H1 (cell line): ENCODE measurements at places on chromosomes 16 and 17. TPM values are rescaled to one million over a fixed set of nuclear protein-coding genes. Genes with fewer than 3 reads are reported as not detected.

- no peaks in the 10 kb centered on the region for H3K27me3 ChIP-seq
- H3K36me3 ChIP-seq, result peaks cover 2% of the 10 kb centered on the region; the same call in 1 of the 2 replicates
- DNase-seq, result no peak
- no peaks in the 10 kb centered on the region for H3K4me1 ChIP-seq
- H3K27ac ChIP-seq, result no peak overlapping the region
- no peak overlapping the region for H3K4me3 ChIP-seq
Observed at GRCh38 chr17:4220655-4221054, 43.1 kb downstream of the ANKFY1 start.

GRCh38 chr16:66705790-66706505 lies 9.4 kb upstream of the CMTM4 start:
- H3K4me3 ChIP-seq, result no peak overlapping the region
- no peak for DNase-seq
- H3K27me3 ChIP-seq, result no peaks in the 10 kb centered on the region
- peaks cover 4% of the 10 kb centered on the region; the same call in 1 of the 2 replicates for H3K4me1 ChIP-seq

GRCh38 chr17:45115871-45116270 lies 16.4 kb downstream of the PLCD3 start:
- no peak overlapping the region for H3K27ac ChIP-seq
- DNase-seq, result no peak
- H3K27me3 ChIP-seq, result no peaks in the 10 kb centered on the region
- H3K36me3 ChIP-seq, result no peaks in the 10 kb centered on the region
- no peak overlapping the region for H3K4me3 ChIP-seq
- peaks cover 9% of the 10 kb centered on the region; the same call in 1 of the 2 replicates for H3K4me1 ChIP-seq

GRCh38 chr17:16995930-16996329 lies 24.0 kb upstream of the TNFRSF13B start:
- H3K27me3 ChIP-seq, result no peaks in the 10 kb centered on the region
- no peak for DNase-seq
- no peaks in the 10 kb centered on the region for H3K36me3 ChIP-seq
- H3K4me1 ChIP-seq, result no peaks in the 10 kb centered on the region
- H3K27ac ChIP-seq, result no peak overlapping the region

- H3K4me3 ChIP-seq, result peak overlapping the region; percentile 59
- H3K27me3 ChIP-seq, result peaks cover 3% of the 10 kb centered on the region; the same call in 1 of the 2 replicates
- H3K36me3 ChIP-seq, result peaks cover 5% of the 10 kb centered on the region
- no peak for DNase-seq
Observed at GRCh38 chr16:379961-380761, 1.6 kb downstream of the PGAP6 start.

DNA sequence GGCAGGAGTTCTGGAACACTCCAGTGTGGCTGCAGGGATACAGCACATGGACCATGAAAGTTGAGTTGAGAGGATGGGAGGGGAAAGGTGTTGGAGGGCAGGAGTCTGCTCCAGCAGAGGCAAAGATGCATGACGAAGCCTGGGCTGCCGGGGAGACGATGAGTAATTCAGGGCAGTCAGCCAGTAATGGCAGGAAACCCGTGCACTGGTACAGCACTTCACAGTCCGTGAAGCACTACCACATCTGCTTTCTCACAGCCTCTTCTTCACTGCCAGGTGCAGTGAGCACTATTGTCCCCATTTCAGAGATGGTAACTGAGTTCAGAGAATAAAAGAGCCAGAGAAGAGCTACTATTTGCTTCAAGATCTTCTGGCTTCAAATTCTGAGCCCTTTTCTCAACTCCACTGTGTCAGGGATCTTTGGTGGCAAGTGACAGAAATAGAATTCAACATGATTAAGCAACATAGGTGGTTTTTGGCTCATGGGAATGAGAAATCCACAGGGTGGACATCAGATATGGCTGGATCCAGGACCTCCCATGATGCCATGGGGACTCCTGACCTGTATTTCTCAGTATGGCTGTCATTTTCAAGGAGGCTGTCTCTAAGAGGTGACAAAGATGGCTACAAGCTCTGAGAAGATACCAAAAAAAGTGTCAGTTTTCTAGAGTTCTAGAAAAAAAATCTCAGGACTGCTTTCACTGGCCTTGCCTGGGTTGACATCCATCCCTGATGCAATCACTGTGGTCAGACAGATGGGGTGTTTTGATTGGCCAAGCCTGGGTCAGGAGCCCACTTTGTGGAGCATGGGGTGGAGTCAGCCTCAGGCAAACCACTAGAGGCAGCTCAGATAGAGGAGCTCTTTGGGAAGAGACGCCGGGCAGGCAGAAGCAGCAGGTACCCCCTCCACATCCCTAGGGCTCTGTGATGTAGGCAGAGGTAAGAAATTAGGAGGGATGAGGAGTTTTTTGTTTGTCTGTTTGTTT lies 24.7 kb downstream of the IL21R start:
- no peaks in the 10 kb centered on the region for H3K27me3 ChIP-seq
- no peaks in the 10 kb centered on the region for H3K36me3 ChIP-seq
- H3K4me3 ChIP-seq, result no peak overlapping the region

- H3K27ac ChIP-seq, result no peak overlapping the region
- H3K27me3 ChIP-seq, result no peaks in the 10 kb centered on the region
- peaks cover 3% of the 10 kb centered on the region for H3K4me1 ChIP-seq
- peak; percentile 83 for DNase-seq
Observed at GRCh38 chr17:58447039-58447975, 30.0 kb upstream of the RNF43 start.

DNA sequence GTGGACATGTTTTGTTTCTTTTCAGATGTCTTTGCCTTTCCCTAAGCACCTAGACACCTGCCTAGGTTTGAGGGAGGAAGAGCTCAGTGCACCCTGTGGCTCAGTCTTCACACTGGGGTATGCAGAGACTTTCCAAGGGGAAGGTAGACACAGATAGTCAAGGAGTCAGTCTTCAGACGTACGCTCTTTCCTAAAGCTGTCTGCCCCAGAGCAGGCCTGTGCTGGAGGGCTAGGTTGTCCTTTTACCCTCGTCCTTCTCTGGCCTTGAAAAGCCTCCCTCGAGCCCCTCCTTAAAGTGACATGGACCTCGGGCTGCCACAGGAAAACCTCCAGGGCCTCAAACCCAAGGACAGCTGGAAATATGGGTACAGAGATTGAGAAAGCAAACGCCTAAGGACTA lies 103.7 kb downstream of the AATF start:
- no peak for DNase-seq
- no peak overlapping the region for H3K27ac ChIP-seq
- H3K27me3 ChIP-seq, result no peaks in the 10 kb centered on the region
- peaks cover under 1% of the 10 kb centered on the region; the same call in 1 of the 2 replicates for H3K4me1 ChIP-seq
- H3K36me3 ChIP-seq, result no peaks in the 10 kb centered on the region; the same call in 1 of the 2 replicates
- no peak overlapping the region for H3K4me3 ChIP-seq

DNA sequence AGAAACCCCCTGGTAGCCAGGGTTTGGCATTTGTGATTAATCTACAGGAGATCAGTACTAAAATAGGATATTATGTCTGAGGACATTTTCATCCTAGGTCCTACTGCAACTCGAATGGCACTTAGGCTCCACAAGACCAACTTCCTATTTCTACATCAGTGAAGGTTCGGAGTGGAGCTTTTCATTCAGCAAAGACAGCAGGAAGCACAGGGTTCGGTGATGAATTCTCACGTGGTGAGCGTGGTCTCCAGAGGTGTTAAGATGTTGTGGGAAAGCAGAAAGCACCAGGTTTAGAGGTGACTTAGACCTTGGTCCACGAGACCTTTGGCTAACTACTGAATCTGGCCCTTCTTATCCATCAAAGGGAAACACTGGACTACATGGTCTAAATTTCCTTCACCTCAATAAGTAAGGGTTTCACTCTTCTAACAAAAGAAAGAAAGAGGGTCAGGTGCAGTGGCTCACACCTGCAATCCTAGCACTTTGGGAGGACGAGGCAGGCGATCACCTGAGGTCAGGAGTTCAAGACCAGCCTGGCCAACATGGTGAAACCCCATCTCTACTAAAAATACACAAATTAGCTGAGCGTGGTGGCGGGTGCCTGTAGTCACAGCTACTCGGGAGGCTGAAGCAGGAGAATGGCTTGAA lies 13.9 kb upstream of the HELZ start:
- no peak for DNase-seq
- peaks cover 2% of the 10 kb centered on the region; the same call in 1 of the 2 replicates for H3K4me1 ChIP-seq
- no peaks in the 10 kb centered on the region for H3K36me3 ChIP-seq
- no peak overlapping the region for H3K4me3 ChIP-seq
- no peak overlapping the region for H3K27ac ChIP-seq

DNA sequence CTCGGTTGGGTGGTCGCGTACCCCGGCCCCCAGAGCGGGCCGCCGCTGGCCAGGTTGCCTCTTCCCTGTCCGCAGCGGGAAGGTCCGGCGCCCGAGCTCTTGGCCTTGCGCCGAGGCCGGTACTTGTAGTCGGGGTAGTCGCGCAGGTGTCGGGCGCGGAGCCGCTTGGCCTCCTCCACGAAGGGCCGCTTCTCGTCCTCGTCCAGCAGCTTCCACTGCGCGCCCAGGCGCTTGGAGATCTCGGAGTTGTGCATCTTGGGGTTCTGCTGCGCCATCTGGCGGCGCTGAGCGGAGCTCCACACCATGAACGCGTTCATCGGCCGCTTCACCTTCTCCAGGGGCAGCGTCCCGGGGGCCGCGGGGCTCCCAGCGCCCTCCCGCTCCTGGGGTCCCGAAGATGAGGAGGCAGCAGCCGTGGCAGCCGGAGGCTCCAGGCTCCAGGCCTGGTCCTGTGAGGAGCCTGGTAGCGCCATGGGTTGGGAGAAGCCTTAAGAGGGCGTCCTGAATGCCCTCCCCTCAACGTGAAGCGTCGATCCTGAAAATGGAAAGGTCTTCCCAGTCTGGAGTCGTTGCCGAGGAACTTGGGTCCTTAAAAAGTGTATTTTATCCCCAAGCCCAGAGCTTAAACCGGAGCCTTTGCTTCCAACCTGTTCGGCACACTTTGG lies 558 bp downstream of the SOX15 start:
- H3K4me1 ChIP-seq, result peaks cover 20% of the 10 kb centered on the region
- DNase-seq, result peak; percentile 91
- H3K36me3 ChIP-seq, result peaks cover 25% of the 10 kb centered on the region; the same call in 1 of the 2 replicates
- H3K27ac ChIP-seq, result no peak overlapping the region
- no peaks in the 10 kb centered on the region for H3K27me3 ChIP-seq
- peak overlapping the region; percentile 73 for H3K4me3 ChIP-seq

DNA sequence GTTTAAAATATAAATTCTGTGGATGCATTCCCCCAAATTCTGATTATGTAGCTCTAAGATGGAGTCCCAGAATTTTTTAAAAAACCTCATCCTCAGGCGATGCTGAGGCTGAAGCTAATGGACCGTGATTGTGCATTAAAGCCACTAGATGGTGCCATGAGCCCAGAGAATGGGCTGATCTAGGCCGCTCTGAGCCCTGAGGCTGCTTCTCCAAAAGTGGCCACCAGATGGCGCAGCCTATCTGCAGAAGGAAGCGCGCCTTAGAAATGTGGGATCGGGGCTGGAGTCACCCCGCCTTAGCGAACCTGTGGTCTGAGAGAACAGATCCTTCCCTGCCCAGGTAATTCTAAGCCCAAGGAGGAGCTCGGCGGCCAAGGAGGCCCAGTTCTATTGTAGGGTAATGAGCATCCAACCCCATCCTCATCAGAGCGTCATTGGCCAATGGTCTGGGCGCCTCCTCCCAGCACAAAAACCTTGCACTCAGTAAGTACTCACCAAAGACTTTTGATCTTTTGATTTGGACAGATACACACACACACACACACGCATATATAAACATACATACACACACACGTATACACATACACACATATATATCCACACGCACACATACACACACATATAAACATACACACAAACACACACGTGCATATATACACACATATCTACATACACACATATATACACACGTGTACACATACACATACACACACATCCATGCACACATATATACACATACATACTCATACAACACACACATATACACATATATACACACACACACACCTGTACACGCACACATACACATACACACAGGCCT lies 13.7 kb upstream of the MMP2 start:
- no peaks in the 10 kb centered on the region for H3K36me3 ChIP-seq
- no peak overlapping the region for H3K4me3 ChIP-seq
- DNase-seq, result peak; percentile 98
- H3K27me3 ChIP-seq, result no peaks in the 10 kb centered on the region; the same call in 1 of the 2 replicates

DNA sequence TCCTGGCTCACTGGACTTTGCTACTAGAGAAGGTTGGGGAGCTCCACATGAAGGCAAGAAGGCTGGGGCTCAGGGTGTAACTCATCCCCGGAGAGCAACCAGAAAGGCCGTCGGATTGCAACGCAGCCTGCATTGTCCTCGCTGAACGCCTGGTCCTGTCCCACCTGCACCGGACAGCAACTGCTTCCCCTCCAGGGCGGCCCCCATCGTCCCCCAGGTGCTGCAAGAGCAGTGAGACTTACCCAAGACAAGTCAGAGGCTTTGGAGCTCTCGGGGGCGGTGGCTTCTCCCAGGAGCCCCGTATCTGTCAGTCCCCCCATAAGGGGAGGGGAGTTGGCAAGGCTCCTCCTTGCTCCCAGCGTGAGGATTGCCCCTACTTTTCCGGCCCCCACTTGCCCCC lies 18.4 kb downstream of the METRNL start:
- peaks cover 2% of the 10 kb centered on the region; the same call in 1 of the 2 replicates for H3K4me1 ChIP-seq
- no peak for DNase-seq
- peaks cover 3% of the 10 kb centered on the region; the same call in 1 of the 2 replicates for H3K36me3 ChIP-seq
- H3K27ac ChIP-seq, result no peak overlapping the region
- no peaks in the 10 kb centered on the region for H3K27me3 ChIP-seq

DNA sequence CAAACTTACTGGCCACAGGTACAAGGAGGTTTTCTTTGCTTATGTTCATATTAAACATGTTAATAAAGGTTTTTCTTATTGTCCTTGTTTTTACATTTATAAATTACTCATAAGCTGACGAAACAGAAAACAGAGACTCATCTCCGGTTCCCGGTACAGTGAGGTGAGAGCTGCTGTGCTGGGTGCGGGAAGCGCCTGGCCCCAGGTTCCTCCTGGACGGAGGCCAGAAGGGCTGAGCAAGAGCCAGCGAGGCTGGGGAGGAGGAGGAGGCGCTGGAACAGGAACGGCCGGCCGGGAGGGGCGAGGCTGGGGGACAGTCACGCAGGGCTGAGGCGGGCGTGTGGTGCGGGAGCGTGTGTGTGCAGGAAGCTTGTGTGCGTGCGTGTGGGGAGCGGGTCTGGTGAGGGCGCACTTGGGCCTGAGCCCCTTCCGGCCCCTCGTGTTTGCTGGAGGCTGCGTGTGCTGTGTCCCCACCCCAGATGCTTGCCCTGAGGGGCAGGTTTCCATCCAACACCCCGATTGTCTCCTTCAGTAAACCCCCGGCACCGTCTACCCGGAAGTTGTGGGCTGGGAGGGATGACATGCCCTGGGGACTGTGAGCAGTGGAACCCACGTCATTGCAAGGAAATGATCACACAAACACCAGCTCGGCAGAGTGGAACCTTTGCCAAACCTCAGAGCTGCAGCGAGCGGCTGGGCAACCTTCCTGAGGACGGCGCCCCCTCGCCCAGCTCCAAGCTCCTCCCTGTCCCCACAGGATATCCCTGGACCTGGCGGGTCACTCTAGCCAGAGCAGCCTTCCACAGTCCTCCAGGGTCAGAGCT lies 19.5 kb downstream of the CD7 start:
- no peak overlapping the region for H3K4me3 ChIP-seq
- H3K27me3 ChIP-seq, result peaks cover 4% of the 10 kb centered on the region; the same call in 1 of the 2 replicates
- DNase-seq, result no peak
- no peaks in the 10 kb centered on the region for H3K36me3 ChIP-seq
- H3K27ac ChIP-seq, result no peak overlapping the region
- H3K4me1 ChIP-seq, result no peaks in the 10 kb centered on the region

Gene MT3
- total RNA-seq, result not detected in 2 replicates
